ENCODE measurements at places on chromosomes 12 and 14.
A peak's percentile ranks its signal among the peaks of the same experiment; 100 is the strongest.

DNA sequence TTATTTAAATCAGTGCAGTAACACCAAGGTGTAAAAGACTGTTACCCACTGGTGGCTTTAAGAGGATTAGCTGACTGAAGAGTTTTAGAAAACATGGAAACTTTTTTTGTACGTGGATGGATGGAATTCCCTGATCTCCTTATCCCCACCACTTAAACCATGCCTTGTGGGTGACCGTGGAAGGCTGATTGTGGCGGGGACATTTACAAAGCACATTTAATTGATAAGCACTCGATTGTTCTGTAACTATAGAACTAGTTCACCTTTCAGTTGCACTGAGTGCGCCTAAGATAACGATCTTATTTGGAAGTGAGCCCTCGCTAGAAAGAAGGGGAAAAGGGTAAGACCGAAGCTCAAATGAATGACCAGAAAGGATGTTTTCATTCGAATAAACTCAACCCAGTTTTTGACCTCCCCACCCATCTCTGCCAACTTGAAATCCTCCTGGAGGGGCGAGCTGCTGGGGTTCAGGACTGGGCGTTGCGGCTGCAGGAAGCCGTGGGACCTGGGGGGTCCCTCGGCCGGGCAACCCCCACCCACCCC lies 688 bp upstream of the RASSF3 start:
- DNase-seq = peak; percentile 27

DNA sequence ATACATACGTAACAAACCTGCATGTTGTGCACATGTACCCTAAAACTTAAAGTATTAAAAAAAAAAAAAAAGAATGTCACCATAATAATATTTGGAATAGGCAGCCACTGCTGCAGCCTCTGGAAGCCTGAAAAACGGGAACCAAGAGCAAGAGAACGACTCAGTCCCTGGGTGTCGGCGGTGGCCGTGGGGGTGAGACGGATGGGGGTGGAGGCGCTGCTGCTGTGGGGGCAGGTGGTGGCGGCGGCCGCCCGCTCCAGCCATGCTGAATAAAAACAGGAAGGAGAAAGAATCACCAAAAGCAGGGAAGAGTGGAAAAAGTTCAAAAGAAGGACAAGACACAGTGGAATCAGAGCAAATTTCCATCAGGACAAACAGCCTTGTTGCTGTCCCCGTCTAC lies 46.9 kb downstream of the ZFYVE21 start:
- DNase-seq = no peak

- no peak for DNase-seq
These were observed 39.9 kb downstream of the MAX start for GRCh38 chr14:65062096-65063075.

- no peak for DNase-seq
These were observed at the start of gene DCAF5 for GRCh38 chr14:69152902-69153151. Gene DCAF5 (minus strand): TSS chr14:69153119. CDS start chr14:69152978, 141 bp downstream.

GRCh38 chr12:119175081-119175480 lies 3.6 kb upstream of the HSPB8 start:
- no peak for DNase-seq

- peak; percentile 24 for DNase-seq
These were observed 99.3 kb downstream of the TBX5 start for GRCh38 chr12:114306646-114307045.

DNA sequence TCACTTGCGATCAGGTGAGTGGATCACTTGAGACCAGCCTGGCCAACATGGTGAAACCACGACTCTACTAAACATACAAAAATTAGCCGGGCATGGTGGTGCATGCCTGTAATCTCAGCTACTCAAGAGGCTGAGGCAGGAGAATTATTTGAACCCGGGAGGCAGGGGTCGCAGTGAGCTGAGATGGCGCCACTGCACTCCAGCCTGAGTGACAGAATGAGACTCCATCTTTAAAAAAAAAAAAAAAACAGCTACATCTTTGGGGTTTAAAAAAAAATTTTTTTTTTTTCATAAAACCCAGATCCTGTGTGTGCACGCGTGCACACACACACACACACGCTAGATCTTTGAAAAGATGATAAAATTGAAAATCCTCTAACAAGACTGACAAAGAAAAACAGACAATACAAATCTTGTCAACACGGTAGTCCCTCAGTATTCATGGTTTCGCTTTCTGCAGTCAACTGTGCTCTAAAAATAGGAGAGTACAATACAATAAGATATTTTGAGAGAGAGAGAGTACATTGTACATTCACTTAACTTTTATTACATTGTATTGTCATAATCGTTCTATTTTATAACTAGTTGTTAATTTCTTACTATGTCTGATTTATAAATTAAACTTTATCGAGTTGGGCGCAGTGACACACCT lies 295.3 kb upstream of the RGS6 start:
- no peak for DNase-seq

- no peak for DNase-seq
These were observed 65.1 kb downstream of the PPP1R36 start for GRCh38 chr14:64614805-64615391.

GRCh38 chr14:23168246-23168645 lies 15.2 kb downstream of the SLC7A8 start:
- no peak for DNase-seq

- DNase-seq = no peak
These were observed 49.0 kb downstream of the HELB start for GRCh38 chr12:66351301-66351700.

GRCh38 chr12:103830025-103830725 lies 10.9 kb downstream of the NT5DC3 start:
- no peak for DNase-seq

DNA sequence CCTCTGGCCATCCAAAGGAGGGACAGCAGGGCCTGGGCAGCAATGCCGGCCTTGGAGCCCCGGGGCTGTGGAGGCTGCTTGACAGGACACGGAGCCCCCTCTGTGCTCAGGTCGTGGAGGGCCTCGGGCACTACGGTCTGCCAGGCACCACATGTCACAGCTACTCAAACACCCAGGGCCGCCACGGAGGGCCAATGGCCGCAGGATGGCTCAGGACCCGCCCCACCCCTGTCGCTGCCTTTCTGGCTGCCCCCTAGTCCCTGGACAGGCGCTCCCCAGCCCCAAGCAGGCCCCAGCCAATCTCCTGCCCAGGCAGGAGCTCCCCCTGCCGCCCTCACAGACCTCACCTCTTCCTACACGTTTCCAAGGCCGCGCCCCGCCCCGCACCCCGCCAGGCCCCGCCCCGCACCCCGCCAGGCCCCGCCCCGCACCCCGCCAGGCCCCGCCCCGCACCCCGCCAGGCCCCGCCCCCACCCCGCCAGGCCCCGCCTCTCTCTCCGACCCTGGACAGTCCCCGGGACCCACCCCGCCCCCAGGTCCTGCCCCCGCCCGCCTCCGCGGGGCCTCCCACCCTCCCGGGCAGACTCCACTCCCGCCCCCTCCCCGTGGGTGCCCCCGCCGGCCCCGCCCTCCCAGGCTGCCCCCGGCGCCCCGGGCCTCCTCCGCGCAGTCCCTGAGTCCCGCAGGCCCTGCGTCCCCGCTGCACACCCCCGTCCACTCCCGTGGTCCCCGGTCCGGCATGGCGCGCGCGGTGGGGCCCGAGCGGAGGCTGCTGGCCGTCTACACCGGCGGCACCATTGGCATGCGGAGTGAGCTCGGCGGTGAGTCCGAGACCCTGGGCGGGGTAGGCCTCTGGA lies at the start of gene ASPG:
Gene ASPG, plus strand, starts transcription at position 669 of the 857 bp plus-strand sequence. Its CDS starts 71 bp downstream, at position 740.
- DNase-seq = no peak

- DNase-seq = no peak
These were observed 31.9 kb upstream of the ATP2A2 start for GRCh38 chr12:110249105-110249504.

GRCh38 chr12:85835426-85836196 lies 598 bp downstream of the RASSF9 start:
- peak; percentile 45 for DNase-seq

GRCh38 chr12:79162948-79163347 lies 298.4 kb downstream of the SYT1 start:
- no peak for DNase-seq

GRCh38 chr12:47297993-47298392 lies 218.2 kb upstream of the AMIGO2 start:
- no peak for DNase-seq

DNA sequence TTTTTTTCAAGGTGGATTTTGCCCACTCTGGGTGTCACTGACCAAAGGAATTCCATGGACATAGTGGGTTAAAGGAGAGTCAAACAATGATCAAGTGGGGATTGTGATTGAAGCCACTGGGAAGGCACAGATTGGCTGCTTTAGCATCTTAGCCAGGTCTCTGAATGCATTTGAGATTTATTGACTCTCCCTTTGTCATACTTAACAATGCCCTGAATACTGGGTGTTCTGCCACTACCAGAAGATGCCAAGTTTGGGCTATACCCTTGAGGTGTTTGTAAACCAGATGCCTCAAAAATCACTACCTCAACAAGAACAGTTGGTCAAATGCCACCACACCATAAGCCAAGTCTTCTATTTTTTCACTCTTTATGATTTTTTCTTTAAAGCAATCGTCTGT lies 114.8 kb downstream of the GTF2A1 start:
- no peak for DNase-seq

DNA sequence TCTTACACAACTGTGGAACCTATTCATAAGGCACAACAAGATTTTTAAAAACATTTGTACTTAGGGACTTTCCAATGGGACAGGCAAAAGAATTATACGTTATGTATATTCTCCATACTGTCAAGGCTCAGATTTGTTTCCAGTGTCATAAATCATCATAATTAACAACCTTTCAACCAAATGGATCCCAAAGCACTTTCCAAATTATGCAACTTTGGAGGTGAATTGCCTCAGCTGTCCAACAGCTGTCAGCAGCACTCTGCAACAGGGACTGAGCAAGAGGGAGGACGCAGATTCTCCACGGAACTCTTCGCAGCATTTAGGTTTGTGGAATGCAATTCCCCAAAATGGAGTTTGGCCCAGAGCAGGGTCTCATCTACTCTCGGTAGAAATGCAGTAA lies 186.6 kb downstream of the PAX9 start:
- DNase-seq = no peak

GRCh38 chr12:88132392-88132791 lies 9.5 kb downstream of the CEP290 start:
- DNase-seq = no peak

DNA sequence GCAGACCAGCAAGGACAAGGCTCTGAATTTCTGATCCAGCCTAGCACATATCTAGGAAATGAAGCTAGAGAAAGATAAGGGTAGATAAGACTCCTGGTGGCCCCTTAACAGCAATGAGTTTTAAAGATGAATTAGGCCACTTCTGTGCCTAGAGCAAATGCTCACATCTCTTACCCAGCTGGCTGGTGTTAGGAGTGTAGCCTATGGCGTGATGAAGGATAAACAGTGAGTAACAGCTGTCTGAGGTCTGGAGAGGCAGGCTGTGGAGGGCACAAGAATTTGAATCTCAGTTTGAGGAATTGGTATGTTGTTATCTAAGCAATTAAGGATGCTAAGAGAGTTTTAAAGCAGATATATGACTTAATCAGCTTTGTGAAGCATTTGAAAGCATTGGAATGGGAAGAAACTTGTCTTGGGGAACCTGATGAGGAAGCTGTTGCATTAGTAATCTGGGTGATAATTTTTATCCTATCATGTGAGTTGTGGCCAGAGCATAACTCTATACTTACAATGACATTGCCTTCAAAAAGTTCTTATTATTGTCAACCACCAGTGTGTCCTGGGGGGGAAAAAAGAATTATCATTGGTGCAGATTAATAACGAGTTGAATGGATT lies 161.8 kb downstream of the SRGAP1 start:
- DNase-seq = peak; percentile 54

GRCh38 chr12:15931590-15932053 lies 20.5 kb downstream of the DERA start:
- DNase-seq = no peak

GRCh38 chr12:50057000-50057841 lies at the start of gene ASIC1:
Gene ASIC1 (plus strand): TSS chr12:50057596. CDS start chr12:50058767, 1,171 bp downstream.
- DNase-seq = peak; percentile 68

DNA sequence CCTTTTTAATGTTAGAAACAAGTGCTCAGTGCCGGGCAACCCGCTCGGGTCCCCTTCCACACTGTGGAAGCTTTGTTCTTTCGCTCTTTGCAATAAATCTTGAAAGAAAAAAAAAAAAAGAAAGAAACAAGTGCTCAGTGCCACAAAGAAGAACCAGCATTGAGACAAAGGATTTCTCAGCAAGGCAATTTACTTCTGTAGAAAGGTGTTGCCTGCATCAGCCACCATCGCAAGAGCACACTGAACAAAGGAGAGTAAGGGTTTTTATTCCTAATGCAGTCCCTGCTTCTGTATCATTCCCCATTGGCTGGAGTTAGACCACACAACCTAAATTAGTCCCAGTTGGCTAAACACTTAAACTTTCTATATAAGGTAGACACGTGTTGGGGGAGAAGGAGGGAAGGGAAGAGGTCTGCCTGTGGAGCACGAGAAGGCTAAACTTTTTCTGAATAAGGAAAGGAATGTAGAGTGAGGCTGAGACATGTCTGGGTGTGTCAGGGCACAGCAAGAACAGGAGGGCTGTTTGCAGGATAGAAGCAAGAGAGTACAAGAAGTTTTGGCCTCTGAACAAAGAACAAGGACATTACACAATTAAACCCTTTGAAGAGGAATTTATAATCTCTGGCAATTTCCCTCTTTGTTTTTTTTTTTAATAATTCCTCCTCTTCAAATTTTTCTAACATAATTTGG lies 21.4 kb downstream of the KLRF2 start:
- DNase-seq = no peak

DNA sequence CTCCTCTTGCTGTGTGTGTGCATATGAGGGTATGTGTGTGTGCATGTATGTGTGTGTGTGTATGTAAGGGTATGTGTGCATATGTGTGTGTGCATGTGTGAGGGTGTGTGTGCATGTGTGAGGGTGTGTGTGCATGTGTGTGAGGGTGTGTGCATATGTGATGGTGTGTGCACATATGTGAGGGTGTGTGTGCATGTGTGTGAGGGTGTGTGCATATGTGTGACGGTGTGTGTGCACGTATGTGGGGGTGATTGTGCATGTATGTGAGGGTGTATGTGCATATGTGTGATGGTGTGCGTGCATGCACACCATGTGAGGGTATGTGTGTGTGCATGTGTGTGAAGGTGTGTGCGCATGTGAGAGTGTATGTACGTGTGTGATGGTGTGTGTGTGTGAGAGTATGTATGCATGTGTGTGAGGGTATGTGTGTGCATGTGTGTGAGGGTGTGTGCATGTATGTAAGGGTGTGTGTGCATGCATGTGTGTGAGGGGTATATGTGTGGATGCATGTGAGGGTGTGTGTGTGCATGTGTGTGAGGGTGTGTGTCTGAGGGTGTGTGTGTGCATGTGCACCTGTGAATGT lies 15.4 kb downstream of the DAO start:
- no peak for DNase-seq
